ENCODE measurements at places on chromosomes 1 and 21. TPM values are rescaled to one million over a fixed set of nuclear protein-coding genes. Genes with fewer than 3 reads are reported as not detected.
A peak's percentile ranks its signal among the peaks of the same experiment; 100 is the strongest.

- DNase-seq = no peak
- H3K27ac ChIP-seq = peak overlapping the region; percentile 89
- H3K4me1 ChIP-seq = peaks cover 57% of the 10 kb centered on the region
- peaks cover 5% of the 10 kb centered on the region for H3K36me3 ChIP-seq
- no peaks in the 10 kb centered on the region for H3K27me3 ChIP-seq
- H3K4me3 ChIP-seq = peak overlapping the region; percentile 59
Observed at GRCh38 chr1:227299688-227300087, 18.6 kb downstream of the CDC42BPA start.

GRCh38 chr1:215114154-215114933 lies 31.8 kb downstream of the KCNK2 start:
- DNase-seq = no peak
- peak overlapping the region; percentile 9 for H3K27ac ChIP-seq
- no peak overlapping the region for H3K4me3 ChIP-seq

- no peaks in the 10 kb centered on the region for H3K36me3 ChIP-seq
- peak overlapping the region; percentile 33 for H3K4me3 ChIP-seq
- H3K27me3 ChIP-seq = no peaks in the 10 kb centered on the region
- no peak for DNase-seq
- peak overlapping the region; percentile 93 for H3K27ac ChIP-seq
- peaks cover 45% of the 10 kb centered on the region for H3K4me1 ChIP-seq
Observed at GRCh38 chr1:86774305-86775295, 70.2 kb downstream of the SH3GLB1 start.

- DNase-seq = no peak
- H3K4me3 ChIP-seq = no peak overlapping the region
- peaks cover 1% of the 10 kb centered on the region for H3K36me3 ChIP-seq
- H3K4me1 ChIP-seq = no peaks in the 10 kb centered on the region
Observed at GRCh38 chr1:99755664-99756063, 10.8 kb downstream of the FRRS1 start.

Gene DARS2
- total RNA-seq = 12.7 TPM
